ENCODE measurements at places on chromosomes 3 and 15.

DNA sequence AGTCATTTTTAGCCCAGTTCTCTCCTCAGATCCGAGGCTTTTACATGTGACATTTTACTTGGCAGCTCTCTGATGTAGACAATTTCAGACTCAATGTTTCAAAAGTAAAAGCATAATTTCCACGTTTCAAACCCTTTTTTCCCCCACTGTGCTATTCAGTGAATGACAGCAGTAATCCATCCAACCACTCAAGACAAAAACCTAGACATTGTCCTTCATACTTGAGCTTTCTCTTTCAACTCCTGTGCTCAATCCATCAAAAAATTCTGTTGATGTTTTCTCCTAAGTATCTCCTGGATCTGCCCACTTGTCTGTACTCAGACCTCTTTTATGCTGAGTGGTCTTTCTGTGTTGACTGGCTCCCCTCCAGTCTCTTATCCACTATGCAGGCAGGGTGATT, 214.7 kb downstream of the CHL1 start:
- DNase-seq, result no peak

- DNase-seq, result no peak
Measured at GRCh38 chr3:170863816-170864215, 6.2 kb downstream of the RPL22L1 start.

- DNase-seq, result no peak
Measured at GRCh38 chr3:5727743-5728484, 540.4 kb downstream of the EDEM1 start.

DNA sequence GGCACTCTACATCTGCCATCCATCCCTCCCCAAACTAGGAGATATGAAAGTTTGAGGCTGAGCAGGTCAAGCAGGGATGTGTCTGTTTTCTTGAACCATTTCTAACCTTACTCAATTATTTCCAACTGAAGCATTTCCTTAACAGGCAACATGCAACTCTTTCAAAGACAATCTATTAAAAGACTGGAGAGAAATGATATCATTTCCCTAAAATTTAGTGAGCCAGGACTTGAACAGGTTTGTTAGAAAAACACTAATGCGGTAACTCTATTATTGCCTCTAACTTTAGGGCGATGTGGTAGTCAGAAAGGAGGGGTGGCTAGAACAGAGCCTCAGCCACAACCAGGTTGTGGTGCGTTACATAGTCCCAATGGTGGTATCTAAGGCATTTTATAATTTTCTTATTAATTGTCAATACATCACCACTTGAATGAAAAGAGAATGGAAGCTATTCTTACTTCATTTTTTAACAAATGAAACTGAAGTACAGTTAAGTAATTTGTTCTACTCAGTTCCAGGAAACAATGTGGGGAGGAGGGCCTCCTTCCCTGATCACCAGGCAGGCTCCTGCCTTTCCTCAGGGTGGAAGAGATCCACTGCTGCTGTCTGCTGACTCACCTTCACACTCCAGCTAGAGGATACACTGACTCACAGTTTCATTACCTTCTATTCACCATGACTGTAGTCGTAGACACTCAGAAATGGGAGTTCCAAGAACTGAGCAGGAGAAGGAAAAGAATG, 22.8 kb downstream of the MYO1E start:
- no peak for DNase-seq

DNA sequence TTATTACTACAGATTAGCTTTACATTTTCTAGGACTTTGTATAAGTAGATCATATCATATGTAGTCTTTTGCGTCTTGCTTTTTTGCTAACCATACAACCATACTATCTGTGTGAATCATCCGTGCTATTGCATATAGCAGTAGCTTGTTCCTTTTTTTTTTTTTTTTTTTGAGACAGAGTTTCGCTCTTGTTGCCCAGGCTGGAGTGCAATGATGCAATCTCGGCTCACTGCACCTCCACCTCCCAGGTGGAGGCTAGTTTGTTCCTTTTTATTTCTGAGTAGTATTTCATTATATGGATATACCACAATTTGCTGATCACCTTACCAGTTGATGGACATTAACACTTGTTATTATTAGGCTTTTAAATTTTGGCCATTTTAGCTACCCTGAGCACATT, 54.5 kb upstream of the TBL1XR1 start:
- no peak for DNase-seq

DNA sequence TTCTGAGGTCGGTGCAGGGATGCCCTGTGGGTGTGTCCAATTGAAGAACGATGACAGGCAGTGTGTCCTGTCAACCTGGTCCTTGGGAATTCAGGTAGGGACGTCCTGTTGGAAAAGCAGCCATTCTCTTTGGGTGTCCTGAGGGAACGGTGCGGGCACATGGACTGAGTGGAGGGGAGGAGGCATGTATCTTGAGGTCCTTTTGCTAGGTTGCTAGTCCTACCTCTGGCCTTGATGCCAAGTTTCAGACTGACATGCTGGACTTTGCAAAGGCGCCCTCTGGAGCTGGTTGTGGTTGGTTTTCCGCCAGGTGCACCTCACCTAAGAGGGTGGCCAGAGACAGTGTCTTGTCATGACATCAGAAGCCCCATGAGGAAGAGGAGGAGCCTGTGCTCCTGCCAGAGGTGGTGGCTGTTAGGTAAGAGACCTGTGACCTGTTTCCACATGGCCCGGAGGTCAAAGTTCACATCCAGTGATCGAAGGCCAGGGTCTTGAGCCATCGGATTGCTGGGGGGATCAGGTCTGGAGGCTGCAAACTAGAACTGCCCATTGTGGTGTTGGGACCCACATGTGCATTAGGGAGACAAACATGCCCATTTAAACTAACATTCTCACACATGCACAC, 106.3 kb downstream of the SNRPN start:
- DNase-seq, result no peak

GRCh38 chr3:48661501-48662144, 1.1 kb downstream of the CELSR3 start:
- peak; percentile 71 for DNase-seq

DNA sequence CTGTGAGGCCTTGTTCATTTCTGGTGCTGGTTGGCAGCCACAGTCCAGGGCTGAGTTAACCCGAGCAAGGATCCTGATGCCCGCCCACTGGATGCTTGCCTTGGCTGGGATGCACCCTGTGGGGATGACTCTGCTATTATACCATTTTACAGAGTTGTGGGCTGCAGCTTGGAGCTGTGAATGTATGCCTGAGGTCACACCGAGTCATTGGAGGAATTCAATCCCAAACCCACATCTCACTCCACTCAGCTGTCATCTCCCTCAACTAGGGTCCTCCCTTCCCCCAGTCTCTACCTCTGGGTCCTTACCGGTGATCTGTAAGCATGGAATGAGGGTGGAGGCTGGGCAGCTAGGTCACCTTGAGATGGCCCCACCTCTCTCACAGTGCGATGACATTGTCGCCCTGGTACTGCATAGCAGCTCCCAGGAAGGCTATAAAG, 22.1 kb downstream of the MAPKAPK3 start:
- no peak for DNase-seq

DNA sequence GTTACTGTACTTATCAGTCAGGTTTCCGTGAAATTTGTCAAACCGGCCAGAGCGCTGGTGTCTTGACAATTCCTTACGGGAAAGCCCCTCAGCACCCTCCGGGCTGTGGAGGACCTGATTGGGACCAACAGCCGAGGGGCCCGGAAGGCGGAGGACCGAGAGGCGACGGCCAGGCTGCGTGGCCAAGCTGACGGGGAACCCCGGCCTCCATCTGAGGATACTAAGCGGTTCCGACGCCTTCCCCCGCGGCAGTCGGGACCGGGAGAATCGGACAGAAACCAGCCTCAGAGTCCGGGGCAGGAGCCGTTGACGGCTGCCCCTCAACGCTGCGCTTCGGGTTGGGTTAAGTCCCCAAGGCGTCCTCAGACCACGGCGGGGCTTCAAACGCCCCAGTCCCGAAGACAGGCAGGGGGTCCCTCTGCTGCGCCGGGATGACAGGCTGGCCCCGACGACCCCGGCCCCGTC, 499 bp downstream of the ALDH1A2 start:
- DNase-seq, result no peak

GRCh38 chr3:129627350-129628168, 21.1 kb upstream of the PLXND1 start:
- DNase-seq, result peak; percentile 68

GRCh38 chr3:63130625-63131024, 147.5 kb upstream of the SYNPR start:
- no peak for DNase-seq

- DNase-seq, result no peak
Measured at GRCh38 chr15:70098153-70098460, 390 bp upstream of the TLE3 start.

GRCh38 chr15:82881747-82882146, 70.8 kb downstream of the HOMER2 start:
- no peak for DNase-seq

- no peak for DNase-seq
Measured at GRCh38 chr3:43534675-43535074, 87.1 kb downstream of the ANO10 start.

- no peak for DNase-seq
Measured at GRCh38 chr3:65964838-65965237, 73.9 kb downstream of the MAGI1 start.

GRCh38 chr3:128863560-128863959, 15.9 kb upstream of the ACAD9 start:
- no peak for DNase-seq

- DNase-seq, result peak; percentile 55
Measured at GRCh38 chr3:53102601-53103147, 27.6 kb downstream of the RFT1 start.

DNA sequence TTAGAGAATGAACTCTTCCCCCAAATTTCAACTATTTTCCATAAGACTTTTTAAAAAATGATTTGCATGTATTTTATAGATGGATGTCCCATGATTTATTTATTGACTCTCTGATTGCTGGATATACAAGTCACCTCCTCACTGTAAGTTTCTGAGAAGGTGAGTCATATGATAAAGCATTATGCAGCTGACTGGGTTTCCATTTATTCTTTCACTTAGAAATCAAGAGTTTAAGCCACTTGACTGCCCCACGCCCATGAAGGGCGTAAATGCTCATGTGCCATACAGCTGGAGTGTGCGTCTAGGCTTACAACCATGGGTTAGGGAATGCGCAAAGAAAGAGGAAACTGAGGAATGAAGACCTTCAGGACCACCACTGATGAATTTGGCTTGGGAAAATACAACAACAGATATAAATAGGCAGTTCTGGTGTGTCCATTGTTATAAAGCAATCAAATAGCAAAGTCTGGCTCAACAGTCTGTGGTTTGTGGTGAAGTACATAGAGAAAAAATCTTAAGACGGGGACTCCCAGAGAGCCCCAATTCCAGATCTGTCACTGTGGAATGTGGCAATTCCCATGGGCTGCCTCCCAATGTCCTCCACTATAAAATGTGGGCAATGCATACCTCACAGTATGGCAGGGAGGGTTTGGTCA, 20.3 kb downstream of the SLCO2A1 start:
- DNase-seq, result no peak

DNA sequence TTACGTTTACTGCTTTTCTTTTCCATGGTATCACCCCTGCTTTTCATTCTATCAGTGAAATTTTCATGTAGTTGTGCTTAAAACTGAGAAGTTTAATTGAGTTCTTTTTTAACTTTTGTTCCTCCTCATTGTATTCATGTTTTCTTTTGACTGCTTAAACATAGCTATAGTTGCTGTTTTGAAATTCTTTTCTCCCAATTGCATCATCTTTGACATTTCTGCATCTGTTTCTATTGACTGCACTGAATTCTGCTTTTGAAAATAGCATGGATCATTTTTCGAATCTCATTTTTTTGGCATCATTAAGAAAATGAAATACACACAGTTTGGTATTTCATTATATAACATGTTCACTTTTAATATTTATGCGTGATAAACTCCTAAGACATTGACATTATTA, 694.9 kb downstream of the MECOM start:
- no peak for DNase-seq

DNA sequence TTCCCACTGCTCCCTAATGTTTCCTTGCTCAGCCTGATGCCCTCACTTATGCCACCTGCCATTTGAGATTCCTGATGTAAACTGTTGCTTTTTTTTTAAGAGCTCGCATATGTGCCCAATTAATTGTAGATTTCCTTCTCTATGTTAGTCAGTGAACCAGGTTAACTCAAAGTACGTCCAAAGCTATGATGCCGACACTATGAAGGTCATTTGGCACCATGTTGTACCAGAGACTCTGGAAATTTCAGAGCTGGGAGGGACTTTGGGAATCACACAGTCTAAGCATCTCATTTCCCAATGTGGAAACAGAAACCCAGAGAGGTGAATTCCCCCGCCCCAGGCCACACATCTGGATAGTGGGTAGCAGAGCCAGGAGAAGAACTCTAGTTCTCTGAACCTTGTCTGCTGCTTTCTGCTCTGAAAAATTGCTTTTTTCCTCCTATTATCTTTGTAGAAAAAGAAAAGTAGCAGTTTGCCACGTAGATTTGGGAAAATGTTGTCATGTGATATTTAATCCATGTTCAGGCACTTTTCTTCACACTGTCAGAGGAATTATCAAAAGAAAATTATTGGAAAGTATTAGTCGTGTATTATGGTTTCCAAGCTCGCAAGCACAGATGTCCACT, 38.5 kb upstream of the TNFAIP8L3 start:
- no peak for DNase-seq

DNA sequence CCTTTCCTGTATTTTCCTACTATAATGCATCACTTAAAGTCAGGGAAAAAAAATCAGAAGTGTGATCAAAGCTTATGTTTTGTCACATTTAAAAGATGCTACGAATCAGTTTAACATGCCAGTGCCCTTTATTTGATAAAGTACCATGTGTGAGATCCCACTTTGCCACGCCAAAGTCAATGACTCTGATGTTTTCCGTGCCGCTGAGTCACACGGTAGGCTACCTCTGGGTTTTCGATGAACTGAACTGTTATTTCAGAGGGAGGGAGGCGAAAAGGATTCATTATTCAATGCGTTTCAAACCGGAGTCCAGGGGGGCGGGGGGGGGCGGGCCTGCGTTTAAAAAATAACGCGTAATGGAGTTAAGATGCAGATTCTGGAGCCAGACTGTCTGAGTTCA, 203.0 kb downstream of the ABHD5 start:
- no peak for DNase-seq

DNA sequence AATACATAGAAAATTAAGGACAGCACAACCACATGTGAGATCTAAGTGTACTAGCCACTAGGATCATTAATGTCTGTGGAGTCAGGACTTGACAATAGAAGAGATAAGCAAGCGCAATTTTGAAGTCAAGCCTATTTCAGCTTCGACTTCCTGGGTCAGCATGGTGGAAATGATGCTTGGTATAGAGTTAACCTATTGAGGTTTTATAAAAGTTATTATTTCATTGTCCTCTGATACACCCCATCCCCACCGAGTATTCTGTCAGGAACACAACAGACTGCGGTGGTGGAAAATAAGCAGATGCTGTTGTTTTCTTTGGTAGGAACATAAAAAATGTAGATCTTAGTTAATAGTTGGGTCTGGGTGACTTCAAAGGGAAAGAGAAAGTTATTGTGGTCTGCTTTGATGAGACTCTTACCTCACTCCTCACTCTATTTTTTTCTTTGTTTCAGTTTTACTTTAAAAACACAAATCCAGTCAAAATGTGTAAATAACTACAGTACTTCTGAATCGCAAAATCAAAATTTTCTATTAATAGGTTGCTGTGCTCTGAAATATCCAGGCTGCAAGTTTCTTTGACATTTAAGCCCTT, 82.1 kb downstream of the IL5RA start:
- DNase-seq, result no peak
